ENCODE measurements at places on chromosomes 4 and X. TPM values are rescaled to one million over a fixed set of nuclear protein-coding genes. Genes with fewer than 3 reads are reported as not detected.
A peak's percentile ranks its signal among the peaks of the same experiment; 100 is the strongest.

DNA sequence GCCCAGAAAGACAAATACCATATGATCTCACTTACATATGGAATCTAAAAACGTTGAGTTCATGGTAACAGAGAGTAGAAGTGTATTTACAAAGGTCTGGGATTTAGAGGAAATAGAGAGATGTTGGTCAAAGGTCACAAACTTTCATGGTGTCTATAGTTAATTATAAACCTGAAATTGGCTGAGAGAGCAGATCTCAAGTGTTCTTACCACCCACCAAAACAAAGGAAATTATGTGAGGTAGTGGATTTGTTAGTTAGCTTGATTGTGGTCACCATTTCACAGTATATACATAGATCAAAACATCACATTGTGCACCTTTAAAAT is 186.8 kb downstream of the NWD2 start:
- DNase-seq = no peak

GRCh38 chr4:125338814-125339213 is 24.1 kb downstream of the FAT4 start:
- DNase-seq = no peak

- DNase-seq = no peak
Measured at GRCh38 chr4:77629885-77630284, 24.3 kb downstream of the CXCL13 start.

The DCLK2 gene
- polyA plus RNA-seq = 10.5 TPM

The XKRX gene
- polyA plus RNA-seq = 0.37 TPM

DNA sequence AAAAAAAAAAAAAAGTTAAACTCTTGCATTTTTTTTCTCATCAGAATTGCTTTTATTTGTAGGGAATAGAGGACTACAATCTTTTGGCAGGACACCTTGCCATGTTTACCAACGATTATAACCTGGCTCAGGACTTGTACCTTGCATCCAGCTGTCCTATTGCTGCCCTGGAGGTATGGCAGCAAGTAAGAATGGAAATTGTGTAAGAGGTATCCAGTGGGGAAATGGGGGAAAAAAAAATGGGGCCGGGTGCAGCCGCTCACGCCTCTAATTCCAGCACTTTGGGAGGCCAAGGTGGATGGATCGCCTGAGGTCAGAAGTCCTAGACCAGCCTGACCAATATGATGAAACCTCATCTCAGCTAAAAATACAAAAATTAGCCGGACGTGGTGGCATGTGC is 49.8 kb downstream of the WDR19 start:
- no peak for DNase-seq

GRCh38 chrX:138748480-138748879 is 37.0 kb upstream of the FGF13 start:
- DNase-seq = no peak

DNA sequence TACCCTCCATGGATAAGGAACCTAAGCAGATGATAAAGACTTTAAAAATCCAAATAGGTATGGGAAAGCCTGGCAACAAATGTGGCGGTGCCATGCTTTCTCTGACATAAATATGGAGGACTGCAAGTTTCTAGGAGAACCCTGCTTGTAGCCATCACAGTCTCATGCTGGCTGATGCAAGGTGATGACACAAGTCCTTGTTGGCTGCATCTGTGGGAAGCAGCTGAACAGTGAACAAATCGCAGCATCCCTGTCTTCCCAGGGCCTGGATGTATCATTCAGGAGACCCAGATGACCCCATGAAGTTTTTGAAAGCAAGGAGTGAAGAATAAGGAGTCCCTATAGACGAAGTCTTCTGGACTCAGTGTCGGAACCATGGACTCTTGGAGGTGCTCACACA is 234.4 kb upstream of the HS3ST1 start:
- DNase-seq = no peak

GRCh38 chr4:82715731-82716617 is 82.6 kb downstream of the SCD5 start:
- DNase-seq = no peak

GRCh38 chr4:70749313-70749712 is 27.5 kb downstream of the RUFY3 start:
- DNase-seq = no peak

- no peak for DNase-seq
Measured at GRCh38 chr4:87304745-87305432, 17.8 kb downstream of the HSD17B13 start.

DNA sequence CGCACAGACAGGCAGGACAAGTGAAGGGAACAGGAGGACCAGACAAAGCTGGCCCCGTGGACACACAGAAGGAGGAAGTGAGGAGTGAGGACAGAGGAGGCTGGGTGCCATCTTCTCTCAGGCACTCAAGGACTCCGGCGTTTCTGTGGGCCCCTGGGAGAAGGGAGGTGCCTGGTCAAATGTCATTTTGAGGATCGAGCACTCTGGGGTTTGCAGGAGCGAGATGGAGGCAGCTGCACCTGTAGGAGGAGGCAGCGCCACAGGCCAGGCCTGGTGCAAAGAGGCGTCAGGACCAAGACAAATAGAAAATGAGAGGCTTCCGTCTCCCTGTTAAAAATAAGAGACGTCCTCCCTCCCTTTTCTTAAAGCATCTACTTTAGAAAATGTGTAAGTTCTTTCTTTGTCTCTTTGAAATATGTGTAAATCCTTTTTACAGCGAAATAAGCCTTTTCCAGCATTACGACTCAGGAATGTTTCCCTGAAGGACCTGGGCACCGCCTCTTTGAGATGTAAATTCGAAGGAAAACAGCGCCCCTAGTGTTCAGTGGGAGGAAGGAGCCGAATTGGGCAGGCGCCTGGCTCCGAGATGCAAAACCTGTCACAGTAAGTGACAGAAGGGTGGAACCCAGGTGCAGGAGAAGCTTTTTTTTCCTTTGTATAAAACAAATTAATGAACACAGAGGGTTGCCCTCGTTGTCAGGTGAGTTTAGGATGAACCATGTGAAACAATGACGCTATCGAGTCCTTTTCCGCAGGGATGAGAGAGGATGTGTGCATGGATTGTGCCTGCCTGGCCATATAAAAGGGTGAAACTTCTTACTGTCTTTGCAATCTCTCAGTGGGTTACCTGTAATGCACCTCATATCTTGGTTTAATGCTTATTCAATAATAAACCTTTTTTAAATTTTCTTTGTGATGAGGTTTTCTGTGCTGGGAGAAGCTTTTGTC is 1.4 kb upstream of the C4orf50 start:
- peak; percentile 61 for DNase-seq

- no peak for DNase-seq
Measured at GRCh38 chr4:97500423-97500822, 642.9 kb downstream of the STPG2 start.

GRCh38 chrX:9416562-9417348 is 48.1 kb upstream of the TBL1X start:
- no peak for DNase-seq

GRCh38 chr4:85967872-85968271 is 392.0 kb downstream of the MAPK10 start:
- DNase-seq = no peak

The ADH7 gene
- polyA plus RNA-seq = not detected

- DNase-seq = no peak
Measured at GRCh38 chr4:7007944-7008343, 35.2 kb upstream of the TADA2B start.

DNA sequence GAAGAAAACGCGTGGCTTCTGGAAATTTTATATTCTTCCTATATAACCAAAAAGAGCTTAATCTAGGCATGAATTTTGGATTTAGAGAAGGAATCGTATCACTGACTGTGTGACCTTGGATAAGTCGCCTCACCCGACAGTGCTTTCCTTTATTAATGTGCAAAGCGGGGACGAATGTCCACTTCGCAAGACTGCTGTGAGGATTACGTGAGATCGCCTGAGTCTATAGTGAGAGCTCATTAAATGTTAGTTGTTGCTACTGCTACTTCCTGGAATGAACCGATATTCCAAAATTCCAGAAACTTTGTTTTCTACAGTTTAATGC is 448 bp upstream of the TBC1D8B start:
- DNase-seq = no peak

- DNase-seq = no peak
Measured at GRCh38 chrX:140608111-140608510, 101.4 kb upstream of the LINC00632 start.
